Panc1 (cell line): ENCODE measurements at places on chromosomes 11 and 22.

- DNase-seq = no peak
Observed at GRCh38 chr11:28343304-28344233, 235.4 kb downstream of the METTL15 start.

GRCh38 chr11:57458410-57459163 lies 1.7 kb upstream of the RTN4RL2 start:
- no peak for DNase-seq

DNA sequence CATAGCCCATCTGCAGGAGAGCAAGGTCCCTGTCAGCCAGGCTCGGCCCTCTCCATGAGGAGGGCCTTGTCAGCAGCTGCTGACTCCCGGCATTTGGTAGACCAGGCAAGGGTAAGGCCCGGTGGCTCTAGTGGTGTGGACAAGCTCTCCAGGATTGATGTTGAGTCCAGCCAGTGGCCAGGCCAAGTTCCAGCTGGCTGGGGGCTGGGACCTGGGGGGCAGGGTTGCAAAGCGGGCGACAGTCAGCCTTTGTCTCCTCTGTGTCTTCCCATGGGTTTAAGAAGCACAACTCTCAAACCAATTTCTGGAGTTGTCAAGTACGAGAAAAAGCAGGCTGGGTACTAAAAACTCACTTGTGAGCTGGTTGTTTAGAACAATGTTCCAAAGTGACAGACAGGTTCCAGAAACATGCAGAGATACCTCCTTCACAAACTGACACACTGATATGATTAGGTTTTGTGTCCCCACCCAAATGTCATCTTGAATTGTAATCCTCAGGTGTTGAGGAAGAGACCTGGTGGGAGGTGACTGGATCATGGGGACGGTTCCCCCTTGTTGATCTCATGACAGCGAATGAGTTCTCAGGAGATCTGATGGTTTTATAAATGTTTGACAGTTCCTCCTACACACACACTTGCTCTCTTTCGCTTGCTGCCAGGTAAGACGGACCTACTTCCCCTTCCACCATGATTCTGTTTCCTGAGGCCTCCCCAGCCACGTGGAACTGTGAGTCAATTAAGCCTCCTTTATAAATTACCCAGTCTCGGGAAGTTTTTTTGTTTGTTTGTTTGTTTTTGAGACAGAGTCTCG lies 52.3 kb upstream of the SERPIND1 start:
- DNase-seq = no peak

DNA sequence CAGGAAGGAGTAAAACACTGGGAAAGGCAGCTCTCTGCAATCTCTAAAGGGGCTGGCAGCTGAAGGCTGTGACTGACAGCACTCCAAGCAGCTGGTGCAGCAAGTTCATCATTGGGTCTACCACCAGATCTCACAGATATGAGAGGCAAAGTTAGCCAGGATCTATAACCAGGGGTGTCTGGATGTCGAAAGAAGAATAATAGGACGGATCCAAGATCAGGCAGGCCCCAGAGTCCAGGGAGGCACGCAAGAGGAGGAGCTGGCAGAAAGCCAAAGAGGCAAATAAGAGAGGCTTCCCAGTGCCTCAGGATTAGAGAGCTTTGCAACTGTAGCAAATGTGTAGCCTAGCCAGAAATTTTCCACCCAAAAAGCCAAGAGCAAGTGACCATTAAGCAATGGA lies 77.1 kb downstream of the RBMXL2 start:
- no peak for DNase-seq

- no peak for DNase-seq
Observed at GRCh38 chr22:18024956-18025720, 777 bp upstream of the MICAL3 start.

DNA sequence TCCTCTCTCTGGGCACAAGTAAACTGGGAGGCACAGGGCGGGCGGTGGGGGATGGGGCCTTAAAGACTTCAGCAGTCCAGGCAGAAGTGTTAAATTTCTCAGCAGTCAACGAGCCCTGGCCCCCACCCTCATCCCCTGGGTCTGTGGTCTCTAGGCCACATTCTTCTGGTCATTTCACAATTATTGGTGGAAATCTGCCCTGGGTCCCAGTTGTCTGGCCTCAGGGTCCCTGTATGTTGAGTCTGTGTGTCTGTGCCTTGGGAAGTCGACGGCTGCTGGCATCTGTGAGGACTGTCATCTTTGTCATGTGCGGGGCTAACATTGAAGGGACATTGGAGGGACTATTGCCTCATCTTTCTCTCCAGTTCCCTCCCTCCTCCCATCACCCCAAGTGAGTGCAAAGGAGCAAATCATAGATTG lies 1.7 kb downstream of the TSPAN18 start:
- DNase-seq = no peak
